SK-N-SH treated with all-trans-retinoic acid at 6 μM for 48 hours (cell line): ENCODE measurements at places on chromosomes 4 and X.

GRCh38 chr4:8010618-8011017, 71.0 kb upstream of the AFAP1 start:
- peak; percentile 91 for ATAC-seq

GRCh38 chr4:169945636-169946035, 80.6 kb downstream of the MFAP3L start:
- ATAC-seq, result no peak

DNA sequence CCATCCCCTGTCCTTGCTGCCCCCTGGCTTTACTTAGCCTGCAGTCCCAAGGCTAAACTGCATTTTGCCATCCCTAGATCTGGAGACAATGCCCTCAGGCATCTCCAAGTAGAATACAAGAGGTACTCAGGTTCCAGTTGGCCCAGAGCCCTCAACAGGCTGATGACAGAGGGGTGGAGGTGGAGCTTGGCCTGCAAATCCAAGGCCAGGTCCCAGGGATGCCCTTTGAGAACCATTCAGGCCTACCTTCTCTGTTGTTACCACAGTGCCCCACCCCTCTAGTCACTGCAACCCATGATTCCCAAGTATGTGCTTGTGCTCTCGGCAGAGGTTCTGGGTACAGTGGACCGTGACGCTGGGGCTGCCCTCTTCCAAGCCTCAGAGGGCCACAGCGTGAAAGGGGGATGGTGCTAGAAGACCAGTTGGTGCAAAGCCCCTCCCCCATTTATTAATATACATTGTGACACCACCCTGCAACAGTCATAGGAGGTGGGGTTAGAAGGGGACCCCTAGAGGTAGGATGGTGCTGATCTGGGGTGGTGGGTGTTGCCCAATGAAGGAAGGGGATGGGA, 6.4 kb upstream of the UBA1 start:
- no peak for ATAC-seq

GRCh38 chr4:14043203-14043602, 415.7 kb upstream of the BOD1L1 start:
- no peak for ATAC-seq

- peak; percentile 70 for ATAC-seq
Measured at GRCh38 chr4:26220696-26221095, 100.1 kb upstream of the RBPJ start.

GRCh38 chrX:134727363-134727762, 69.1 kb upstream of the PLAC1 start:
- ATAC-seq, result peak; percentile 63
